ENCODE measurements at places on chromosomes 3 and 15. TPM values are rescaled to one million over a fixed set of nuclear protein-coding genes. Genes with fewer than 3 reads are reported as not detected.

DNA sequence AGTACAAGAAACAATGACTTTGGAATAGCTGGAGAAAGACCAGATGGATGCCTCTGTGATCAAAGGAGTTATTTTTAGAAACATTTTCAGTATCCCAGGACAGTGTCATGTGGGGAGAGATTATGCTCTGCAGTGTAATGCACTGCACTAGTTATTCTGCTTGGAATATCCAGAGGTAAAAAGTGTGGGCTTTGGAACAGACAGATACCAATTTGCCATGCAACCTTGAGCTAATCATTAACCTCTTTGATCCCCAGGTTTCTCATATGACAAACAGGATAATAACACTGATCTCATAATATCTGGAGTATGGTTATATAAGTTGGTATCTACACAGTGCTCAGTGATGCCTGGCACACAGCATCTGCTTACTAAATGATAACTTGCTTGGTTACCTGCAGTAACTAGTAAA is 12.2 kb upstream of the SLC7A14 start:
- H3K36me3 ChIP-seq: no peaks in the 10 kb centered on the region
- H3K27ac ChIP-seq: no peak overlapping the region
- H3K27me3 ChIP-seq: peaks cover 11% of the 10 kb centered on the region
- no peaks in the 10 kb centered on the region for H3K4me1 ChIP-seq
- H3K4me3 ChIP-seq: no peak overlapping the region

GRCh38 chr3:30550246-30550645 is 56.2 kb upstream of the TGFBR2 start:
- H3K27me3 ChIP-seq: no peaks in the 10 kb centered on the region
- no peaks in the 10 kb centered on the region for H3K36me3 ChIP-seq
- H3K4me1 ChIP-seq: no peaks in the 10 kb centered on the region
- H3K27ac ChIP-seq: no peak overlapping the region

UROC1 gene
- total RNA-seq: not detected

HHATL gene
- not detected for total RNA-seq

CCNB2 gene
- total RNA-seq: 74.1 TPM

NPAP1 gene
- total RNA-seq: not detected
